Stimulated activated CD4-positive, alpha-beta T cell treated with anti-CD3 and anti-CD28 coated beads, Interleukin-1b, Interleukin-23, amount 100 ng/mL, for 1 hour (primary cell): ENCODE measurements at places on chromosomes 6 and 20.

- no peak for DNase-seq
These were observed 1.8 kb upstream of the YTHDF1 start for GRCh38 chr20:63217706-63218105.

DNA sequence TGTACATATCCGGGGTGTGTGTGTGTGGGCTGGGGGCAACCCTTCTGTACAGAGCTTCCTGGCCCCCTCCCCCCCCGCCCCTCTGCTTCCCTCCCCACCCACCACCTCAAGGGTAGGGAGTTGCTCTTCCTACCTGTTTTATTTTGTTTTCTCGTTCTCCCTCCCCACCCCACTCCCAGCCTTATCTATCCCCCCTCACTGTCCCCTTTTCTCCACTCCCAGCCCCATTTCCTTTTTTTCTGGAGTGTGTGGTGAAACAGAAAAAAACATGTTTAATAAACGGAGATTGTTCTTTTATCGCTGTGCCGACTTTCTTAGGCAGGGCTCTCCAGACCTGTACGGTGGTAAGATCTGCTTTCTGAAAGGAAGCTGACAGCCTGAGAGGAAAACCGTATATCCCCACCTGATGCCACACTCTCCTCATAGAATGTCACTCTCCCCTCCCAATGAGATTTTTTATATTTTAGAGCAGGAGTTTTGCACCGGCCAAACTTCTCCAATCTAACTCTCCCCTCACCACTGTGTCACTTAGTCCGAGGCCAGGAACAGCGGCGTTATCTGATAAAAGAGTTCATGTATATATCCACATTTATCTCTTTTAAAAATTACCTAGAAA lies 875 bp upstream of the ZBTB9 start:
- no peak for DNase-seq

GRCh38 chr6:107132330-107132954 lies 17.1 kb upstream of the BEND3 start:
- DNase-seq: no peak

DNA sequence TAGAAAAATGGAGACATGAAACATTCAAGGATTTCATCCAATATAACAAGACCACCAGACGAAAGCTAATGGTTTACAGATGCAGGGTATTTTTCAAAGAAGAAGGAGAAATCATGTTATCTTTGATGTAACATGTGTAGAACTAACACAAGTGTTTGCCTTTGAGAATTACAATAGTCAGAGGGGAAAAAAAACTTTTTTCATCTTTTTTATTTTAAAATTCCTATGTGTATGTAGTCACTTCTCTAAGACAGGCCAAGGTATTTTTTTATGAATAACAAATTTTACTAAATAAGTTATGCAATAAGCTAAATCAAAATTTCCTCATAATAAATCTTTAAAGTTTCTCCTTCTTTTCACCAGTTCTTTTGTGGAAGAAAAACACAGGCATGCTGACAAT lies 161.4 kb downstream of the PDE7B start:
- DNase-seq: no peak

DNA sequence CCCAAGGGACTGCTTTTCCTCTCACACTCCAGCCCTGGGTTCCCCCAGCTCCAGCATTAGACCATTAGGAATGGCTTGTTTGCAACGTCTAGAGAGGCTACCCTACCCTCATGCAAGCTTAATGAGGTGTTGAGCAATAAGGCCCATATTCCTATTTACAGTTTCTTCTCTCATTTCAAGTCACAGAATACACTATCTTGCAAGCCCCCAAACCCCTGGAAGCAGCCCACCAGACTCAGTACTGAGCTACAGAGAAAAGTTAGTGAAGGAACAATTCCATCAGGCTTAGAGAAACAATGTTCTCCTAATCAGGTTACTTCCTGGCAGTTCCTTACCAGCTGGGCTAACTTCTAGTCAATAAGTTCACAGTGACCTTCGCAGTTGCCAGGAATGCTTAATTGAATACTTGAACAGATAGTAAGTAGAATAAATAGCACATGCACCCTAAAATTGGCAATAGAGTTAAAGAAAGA lies 606.5 kb upstream of the NOX3 start:
- DNase-seq: no peak

DNA sequence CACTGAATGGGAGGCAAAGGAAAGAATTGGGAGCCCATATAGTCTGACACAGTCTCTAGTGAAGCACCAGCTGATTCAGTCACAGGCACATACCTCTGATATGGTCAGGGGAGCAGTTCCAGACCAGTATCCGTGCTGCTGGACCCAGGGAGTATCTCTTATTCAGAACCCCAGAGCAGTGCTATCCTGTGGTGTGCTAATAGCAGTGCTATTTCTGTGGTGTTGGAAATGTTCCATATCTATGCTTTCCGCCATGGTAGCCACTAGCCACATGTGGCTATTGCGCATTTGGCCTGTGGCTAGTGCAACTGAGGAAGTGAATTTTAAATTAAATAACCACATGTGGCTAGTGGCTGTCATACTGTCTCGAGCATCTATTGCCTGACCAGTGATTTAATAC lies 11.0 kb downstream of the SCUBE3 start:
- DNase-seq: no peak

DNA sequence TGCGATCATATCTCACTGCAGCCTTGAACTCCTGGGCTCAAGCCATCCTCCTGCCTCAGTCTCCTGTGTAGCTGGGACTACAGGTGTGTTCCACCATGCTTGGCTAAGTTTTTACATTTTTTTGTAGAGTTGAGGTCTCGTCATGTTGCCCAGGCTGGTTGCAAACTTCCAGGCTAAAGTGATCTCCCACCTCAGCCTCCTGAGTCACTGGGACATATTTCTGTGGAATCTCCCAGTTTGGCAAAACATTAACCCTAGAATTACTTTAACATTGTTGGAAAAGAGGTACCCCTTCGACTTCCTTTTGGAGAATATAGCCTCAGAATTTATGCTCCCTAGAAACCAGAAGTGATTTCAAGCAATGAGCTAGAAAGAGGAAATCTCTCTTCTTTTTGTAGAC lies 57.2 kb downstream of the SHLD1 start:
- DNase-seq: no peak

GRCh38 chr20:41669708-41670263 lies 51.6 kb upstream of the CHD6 start:
- no peak for DNase-seq

- DNase-seq: no peak
These were observed 606.7 kb upstream of the CITED2 start for GRCh38 chr6:139981066-139981624.

DNA sequence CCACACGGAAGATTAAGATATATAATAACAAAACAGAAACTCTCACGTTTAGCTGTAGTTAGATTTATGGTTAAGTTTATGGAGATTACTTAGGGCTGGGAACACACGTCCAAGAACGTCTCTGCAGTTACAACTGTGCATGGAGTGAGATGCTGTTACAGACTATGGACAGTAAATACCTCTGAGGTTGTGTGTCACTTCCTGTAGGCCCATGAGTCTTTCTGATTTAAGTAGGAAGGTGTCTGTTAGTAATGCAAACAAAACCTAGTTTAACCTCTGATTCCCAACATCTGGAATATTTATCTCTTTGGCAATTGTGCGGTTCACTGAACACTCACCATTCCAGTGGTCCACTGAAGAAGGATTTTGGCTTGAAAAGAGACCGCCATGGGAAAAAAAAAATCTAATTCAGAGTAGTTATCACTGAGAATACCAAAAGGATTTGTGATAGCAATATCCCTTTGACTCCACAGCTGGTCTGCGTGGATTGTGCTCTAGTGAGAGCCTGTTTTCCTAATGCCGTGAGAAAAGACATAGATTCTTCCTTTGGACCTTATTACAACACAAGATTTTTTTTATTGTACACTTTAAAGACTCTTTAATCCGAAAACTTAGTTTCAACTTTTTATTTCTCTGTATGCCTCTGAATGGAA lies 478.2 kb upstream of the CITED2 start:
- DNase-seq: no peak

- DNase-seq: no peak
These were observed 101.8 kb downstream of the ALDH8A1 start for GRCh38 chr6:134848076-134848475.

DNA sequence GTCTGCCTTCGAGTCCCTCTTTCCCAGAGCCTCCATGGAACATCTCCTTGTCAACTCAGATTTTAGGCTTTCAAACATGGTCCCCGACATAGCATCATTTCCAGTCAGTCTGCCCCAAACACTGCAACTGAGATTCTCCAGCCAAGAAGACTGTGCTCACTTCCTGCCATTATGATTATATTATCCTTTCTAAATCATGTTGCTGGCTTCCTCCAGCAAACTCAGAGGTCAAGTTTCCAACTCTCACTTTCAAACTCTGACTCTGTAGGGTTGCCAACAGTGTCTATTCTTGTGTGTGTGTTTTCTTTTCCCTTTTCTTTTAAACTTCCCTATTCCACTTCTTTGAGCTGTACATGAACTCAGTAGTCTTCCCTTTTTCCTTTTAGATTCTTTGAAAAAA lies 61.2 kb upstream of the TRAF3IP2 start:
- DNase-seq: no peak

GRCh38 chr6:124984668-124985338 lies 22.6 kb downstream of the RNF217 start:
- DNase-seq: no peak

GRCh38 chr20:43430265-43431133 lies 27.2 kb upstream of the SRSF6 start:
- DNase-seq: no peak

DNA sequence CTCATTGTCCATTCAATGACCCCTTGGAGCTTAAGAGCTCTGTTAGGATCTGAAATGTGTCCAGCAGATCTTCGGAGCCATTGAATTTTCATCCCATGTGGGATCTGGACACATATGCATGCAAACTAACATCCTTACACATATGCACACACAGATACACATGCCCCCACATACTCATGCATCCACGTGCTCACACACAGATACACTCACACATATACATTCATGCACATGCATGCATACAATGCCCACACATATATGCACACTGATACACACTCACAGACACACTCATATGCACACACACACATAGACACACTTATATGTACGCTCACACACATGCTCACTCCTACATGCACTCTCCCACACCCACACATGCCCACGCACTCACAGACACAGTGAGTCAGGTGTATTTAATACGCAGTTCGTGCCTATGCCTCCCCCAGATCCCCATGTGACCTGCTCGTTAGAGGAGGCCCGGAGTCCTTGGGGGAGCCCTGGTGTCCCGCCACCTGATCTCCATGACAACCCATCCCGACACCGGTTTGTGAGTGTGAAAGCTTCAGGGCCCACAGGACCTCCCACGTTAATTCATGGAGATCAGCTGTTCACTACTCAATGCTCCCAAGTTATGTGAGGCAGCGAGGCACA lies 121.9 kb upstream of the SULF2 start:
- no peak for DNase-seq

- peak; percentile 74 for DNase-seq
These were observed at the start of gene RAD21L1 for GRCh38 chr20:1225783-1226654. Gene RAD21L1, plus strand, starts transcription at chr20:1226044. Its CDS starts 2,410 bp downstream, at chr20:1228454.

- DNase-seq: no peak
These were observed 16.8 kb upstream of the SIRPG start for GRCh38 chr20:1674361-1674760.

- DNase-seq: no peak
These were observed 16.2 kb downstream of the BNIP5 start for GRCh38 chr6:36320475-36320874.

DNA sequence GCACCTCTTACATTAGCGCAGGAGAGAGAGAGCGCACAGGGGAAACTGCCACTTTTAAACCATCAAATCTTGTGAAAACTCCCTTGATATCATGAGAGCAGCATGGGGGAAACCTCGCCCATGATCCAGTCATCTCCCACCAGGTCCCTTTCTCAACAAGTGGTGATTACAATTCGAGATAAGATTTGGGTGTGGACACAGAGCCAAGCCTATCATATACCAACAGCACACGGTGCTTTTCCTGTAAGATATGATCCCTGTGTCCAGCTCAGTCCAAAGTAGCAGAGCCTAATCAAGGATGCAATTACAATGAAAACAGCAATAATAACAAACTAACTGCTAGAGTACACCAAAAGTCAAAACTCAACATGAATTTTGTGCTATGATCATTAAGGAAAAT lies 148.7 kb upstream of the TCF21 start:
- DNase-seq: no peak

- no peak for DNase-seq
These were observed 264.8 kb downstream of the SLC35F1 start for GRCh38 chr6:118171852-118172251.

DNA sequence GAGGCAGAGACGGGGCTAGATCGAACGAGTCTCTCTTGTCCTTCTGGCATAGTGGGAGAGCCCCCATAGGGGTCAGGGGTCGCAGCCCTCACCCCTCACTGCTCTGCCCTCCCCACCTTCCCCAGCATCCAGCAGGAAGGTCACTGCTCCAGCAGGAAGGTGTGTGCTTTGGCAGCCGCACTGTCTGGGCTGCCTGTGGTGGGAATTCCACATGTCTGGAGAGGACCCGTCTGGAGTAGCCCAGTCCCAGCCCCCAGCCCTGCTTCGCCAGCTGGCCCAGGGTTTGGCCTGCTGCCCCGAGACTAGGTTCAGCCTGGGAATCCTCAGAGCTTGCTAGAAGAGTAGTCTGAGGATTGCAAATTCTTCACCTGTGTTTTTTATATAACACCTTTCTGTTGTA lies 2.5 kb upstream of the R3HDML start:
- no peak for DNase-seq

GRCh38 chr6:107670792-107671199 lies 153.3 kb downstream of the SCML4 start:
- no peak for DNase-seq
